ENCODE measurements at places on chromosomes 1 and 21. TPM values are rescaled to one million over a fixed set of nuclear protein-coding genes. Genes with fewer than 3 reads are reported as not detected.

- DNase-seq: no peak
- H3K4me3 ChIP-seq: no peak overlapping the region
- H3K4me1 ChIP-seq: peaks cover 20% of the 10 kb centered on the region
- H3K27me3 ChIP-seq: no peaks in the 10 kb centered on the region
- H3K36me3 ChIP-seq: no peaks in the 10 kb centered on the region
- H3K27ac ChIP-seq: no peak overlapping the region
Measured at GRCh38 chr1:29050166-29050565, 73.5 kb downstream of the TMEM200B start.

DNA sequence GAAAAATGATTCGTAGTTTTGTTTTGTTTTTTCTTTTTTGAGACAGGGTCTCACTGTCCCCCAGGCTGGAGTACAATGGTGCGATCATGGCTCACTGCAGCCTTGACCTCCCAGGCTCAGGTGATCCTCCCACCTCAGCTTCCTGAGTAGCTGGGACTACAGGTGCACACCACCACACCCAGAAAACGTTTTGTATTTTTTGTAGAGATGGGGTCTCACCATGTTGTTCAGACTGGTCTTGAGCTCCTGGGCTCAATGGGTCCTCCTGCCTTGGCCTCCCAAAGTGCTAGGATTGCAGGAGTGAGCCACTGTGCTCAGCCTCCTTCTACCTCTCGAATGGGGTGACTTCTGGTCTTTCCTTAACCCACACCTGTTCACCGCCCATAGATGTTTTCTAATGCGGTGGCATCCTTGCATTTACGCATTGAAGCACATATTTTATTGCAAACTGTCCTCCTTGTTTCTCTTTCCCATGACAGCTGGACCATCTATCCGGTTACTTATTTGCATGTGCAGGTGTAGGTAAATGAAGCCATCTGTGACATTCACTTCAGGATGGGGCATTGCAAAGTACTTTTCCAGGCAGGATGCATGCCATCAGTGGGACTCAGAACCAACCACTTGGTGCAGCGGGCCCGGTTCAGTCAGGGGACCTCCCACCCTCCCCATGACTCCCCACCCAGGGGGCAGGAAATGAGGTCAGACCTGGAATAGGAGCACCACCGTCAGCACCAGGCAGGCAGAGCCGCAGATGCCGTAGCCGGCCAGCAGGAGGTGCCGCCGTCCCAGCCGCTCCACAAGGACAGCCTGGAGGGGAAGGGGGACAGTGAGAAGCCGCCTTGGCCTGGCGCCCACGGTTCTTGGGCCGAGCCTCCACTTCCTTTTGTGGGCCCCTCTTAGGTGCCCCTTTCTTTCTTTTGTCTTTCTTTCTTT is 16.5 kb downstream of the SLC2A7 start:
- no peaks in the 10 kb centered on the region for H3K36me3 ChIP-seq
- no peak overlapping the region for H3K27ac ChIP-seq
- H3K4me3 ChIP-seq: no peak overlapping the region
- no peak for DNase-seq
- H3K27me3 ChIP-seq: no peaks in the 10 kb centered on the region
- H3K4me1 ChIP-seq: no peaks in the 10 kb centered on the region

The PPIAL4G gene
- total RNA-seq: not detected

GRCh38 chr1:201739080-201739479 is 89.9 kb upstream of the IPO9 start:
- H3K4me3 ChIP-seq: peak overlapping the region; percentile 86
- H3K27me3 ChIP-seq: no peaks in the 10 kb centered on the region
- DNase-seq: no peak
- H3K27ac ChIP-seq: peak overlapping the region; percentile 96
- no peaks in the 10 kb centered on the region for H3K36me3 ChIP-seq

The PLEKHN1 gene
- not detected for total RNA-seq

The FCGR3A gene
- 46.8 TPM for total RNA-seq

DNA sequence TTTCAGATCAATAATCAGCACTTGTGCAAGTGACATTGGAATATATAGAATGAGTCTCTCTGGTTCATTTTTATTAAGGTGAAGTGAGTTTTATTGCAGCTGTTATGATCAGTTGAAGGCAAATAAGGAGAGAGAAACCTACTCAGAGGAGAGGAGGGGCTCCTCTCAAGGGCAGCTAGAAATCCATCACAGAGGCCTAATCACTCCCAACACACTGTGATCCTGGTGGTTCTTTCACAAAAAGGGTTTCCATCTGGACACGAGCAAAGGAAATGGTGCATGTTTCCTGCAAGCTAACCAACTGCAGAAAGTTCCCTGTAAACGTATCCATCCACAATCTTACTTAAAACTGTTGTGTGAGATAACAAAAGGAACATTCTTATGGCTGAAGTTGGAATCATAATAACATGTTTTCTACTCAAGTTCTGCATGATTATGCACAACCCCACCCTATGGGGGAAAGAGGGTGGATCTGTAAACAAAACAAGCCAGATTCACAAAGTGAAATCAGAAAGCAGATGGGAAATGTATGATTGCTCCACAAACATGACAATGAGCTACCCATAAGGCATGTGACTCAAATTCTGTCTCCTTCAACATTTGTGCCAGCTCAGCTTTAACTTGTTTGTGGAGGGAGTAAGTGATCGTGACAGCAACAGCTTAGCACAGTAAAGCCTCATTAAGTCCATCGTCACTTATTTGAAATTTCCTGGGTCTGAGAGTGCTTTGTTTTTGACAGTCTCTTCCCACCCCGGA is 141.2 kb upstream of the ST6GALNAC5 start:
- DNase-seq: no peak
- H3K27me3 ChIP-seq: no peaks in the 10 kb centered on the region
- H3K4me1 ChIP-seq: no peaks in the 10 kb centered on the region
- H3K36me3 ChIP-seq: no peaks in the 10 kb centered on the region

GRCh38 chr1:219669042-219669441 is 56.1 kb upstream of the ZC3H11B start:
- H3K4me3 ChIP-seq: no peak overlapping the region
- DNase-seq: no peak
- H3K27me3 ChIP-seq: no peaks in the 10 kb centered on the region
- no peaks in the 10 kb centered on the region for H3K36me3 ChIP-seq
- H3K4me1 ChIP-seq: no peaks in the 10 kb centered on the region

The ERICH3 gene
- not detected for total RNA-seq

GRCh38 chr1:198018529-198018928 is 101.4 kb downstream of the LHX9 start:
- no peaks in the 10 kb centered on the region for H3K4me1 ChIP-seq
- no peak for DNase-seq
- no peak overlapping the region for H3K27ac ChIP-seq
- no peaks in the 10 kb centered on the region for H3K27me3 ChIP-seq
- H3K36me3 ChIP-seq: no peaks in the 10 kb centered on the region

- no peak overlapping the region for H3K27ac ChIP-seq
- DNase-seq: no peak
- no peaks in the 10 kb centered on the region for H3K27me3 ChIP-seq
Measured at GRCh38 chr1:209899948-209900347, 38.1 kb upstream of the SYT14 start.

- H3K4me3 ChIP-seq: no peak overlapping the region
- no peak overlapping the region for H3K27ac ChIP-seq
- H3K36me3 ChIP-seq: no peaks in the 10 kb centered on the region
- no peak for DNase-seq
- no peaks in the 10 kb centered on the region for H3K4me1 ChIP-seq
- H3K27me3 ChIP-seq: no peaks in the 10 kb centered on the region
Measured at GRCh38 chr1:74502432-74502831, 10.0 kb downstream of the LRRC53 start.

- no peak overlapping the region for H3K4me3 ChIP-seq
- H3K27me3 ChIP-seq: no peaks in the 10 kb centered on the region
- no peak overlapping the region for H3K27ac ChIP-seq
- no peaks in the 10 kb centered on the region for H3K4me1 ChIP-seq
Measured at GRCh38 chr1:44724296-44724954, 6.5 kb downstream of the RNU5D-1 start.

DNA sequence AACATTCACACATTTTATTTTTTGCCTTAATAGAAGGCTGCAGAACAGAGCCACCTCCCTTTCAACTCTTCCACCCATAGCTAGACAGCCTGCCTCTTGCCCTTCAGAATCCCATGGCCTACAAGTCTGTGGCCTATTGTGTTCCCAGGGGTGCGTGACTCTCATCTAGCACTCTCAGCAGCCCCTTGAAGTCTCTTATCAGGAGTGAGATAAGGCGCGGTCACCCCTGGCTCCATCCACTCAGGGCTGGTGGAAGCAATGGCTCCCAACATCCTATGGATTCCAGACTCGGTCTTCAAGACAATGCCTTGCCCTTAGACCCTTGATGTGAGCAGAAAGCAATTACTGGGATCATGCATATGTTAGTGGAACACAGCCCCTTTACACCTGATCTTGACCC is 264.1 kb upstream of the GREM2 start:
- no peaks in the 10 kb centered on the region for H3K4me1 ChIP-seq
- no peaks in the 10 kb centered on the region for H3K27me3 ChIP-seq
- H3K36me3 ChIP-seq: no peaks in the 10 kb centered on the region
- no peak for DNase-seq

The LCE6A gene
- total RNA-seq: not detected

- H3K27ac ChIP-seq: no peak overlapping the region
- H3K4me1 ChIP-seq: peaks cover 22% of the 10 kb centered on the region
- DNase-seq: no peak
- H3K36me3 ChIP-seq: no peaks in the 10 kb centered on the region
Measured at GRCh38 chr1:16614361-16615252, 1.2 kb upstream of the NBPF1 start.

The FMO2 gene
- total RNA-seq: 292 TPM

DNA sequence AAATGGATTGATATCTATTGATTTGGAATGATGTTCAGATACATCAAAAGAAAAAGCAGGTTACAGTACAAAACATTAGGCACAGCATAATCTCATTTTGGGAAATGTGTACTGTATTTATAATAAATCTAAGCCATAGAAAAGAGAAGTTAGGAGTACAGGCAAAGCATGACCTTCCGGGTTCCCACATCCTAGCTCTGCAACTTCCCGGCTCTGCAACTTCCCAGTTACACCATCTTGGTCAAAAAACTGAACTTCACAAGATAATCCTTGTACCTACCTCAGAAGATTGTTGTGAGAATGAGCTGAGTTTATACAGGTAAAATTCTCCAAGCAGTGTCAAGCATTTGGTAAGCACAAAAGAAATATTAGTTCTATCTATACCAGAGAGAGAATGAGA is 21.7 kb upstream of the SLC44A3 start:
- no peak overlapping the region for H3K4me3 ChIP-seq
- H3K4me1 ChIP-seq: peaks cover 8% of the 10 kb centered on the region
- no peak for DNase-seq
- H3K27me3 ChIP-seq: no peaks in the 10 kb centered on the region
- no peak overlapping the region for H3K27ac ChIP-seq

Data from thoracic aorta (tissue), 2 donors.